ENCODE measurements at places on chromosomes 5 and 9.

DNA sequence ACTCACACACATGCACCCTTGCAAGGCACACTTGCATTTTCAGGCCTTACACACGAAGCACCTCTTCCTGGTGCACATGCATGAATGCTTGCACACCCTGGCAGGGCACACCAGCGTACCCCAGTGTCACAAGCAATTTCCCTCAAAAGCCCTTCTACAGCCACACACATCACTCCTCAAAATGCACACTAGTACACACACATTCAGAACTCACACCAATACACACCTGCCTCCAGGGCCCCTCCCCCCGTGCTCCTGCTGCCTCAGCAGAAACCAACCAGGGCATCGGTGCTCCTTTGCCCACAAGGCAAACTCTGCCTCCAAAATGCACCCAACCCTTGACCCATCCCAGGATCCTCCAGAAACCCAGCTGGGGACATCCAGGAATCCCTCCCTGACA is 1.2 kb downstream of the CAMK2A start:
- DNase-seq: no peak

DNA sequence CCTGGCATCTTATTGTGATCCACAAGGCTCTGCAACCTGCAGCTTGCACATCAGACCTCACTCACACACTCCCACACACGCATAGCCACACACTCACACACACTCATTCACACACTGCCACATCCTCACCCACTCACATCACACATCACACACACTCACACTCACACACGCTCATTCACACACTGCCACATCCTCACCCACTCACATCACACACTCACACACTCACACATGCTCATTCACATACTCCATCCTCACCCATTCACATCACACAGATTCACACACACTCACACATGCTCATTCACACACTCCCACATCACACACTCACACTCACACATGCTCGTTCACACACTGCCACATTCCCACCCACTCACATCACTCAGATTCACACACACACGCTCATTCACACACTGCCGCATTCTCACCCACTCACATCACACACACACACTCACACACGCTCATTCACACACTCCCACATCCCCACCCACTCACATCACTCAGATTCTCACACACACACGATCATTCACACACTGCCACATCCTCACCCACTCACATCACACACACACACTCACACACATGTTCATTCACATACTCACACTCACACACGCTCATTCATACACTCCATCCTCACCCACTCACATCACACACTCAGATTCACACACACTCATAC is 47.1 kb upstream of the RXRA start:
- no peak for DNase-seq

- no peak for DNase-seq
Measured at GRCh38 chr9:82412586-82413305, 424.2 kb downstream of the SPATA31D1 start.

DNA sequence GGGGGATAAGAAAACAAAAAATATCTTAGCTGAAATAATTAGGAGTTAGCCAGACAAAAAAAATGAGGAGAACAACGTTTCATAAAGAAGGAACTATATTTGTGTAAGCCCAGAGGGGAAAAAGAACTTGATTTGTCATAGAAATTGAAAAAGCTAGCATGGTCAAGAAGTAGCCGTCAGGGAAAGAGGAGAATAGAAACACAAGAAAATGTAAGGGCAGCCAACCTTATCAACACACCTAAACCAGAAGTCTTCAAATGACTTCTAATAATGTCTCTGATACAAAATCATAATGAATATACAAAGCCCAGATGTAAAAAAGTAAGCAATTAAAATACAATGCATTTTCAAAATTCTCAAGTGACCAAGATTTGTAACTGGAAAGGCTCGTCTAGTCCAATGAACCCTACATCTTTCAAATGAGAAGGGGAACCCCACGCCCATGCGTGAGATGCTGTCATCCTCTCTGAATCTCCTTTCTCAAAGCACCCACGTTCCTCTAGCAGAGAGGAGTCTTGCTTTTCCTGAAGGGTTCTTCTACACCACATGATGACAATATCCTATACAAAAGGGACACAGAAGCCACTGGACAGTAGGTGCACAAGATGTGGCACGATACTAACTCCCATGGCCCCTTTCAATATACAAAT is 103.7 kb downstream of the ARL15 start:
- DNase-seq: no peak

DNA sequence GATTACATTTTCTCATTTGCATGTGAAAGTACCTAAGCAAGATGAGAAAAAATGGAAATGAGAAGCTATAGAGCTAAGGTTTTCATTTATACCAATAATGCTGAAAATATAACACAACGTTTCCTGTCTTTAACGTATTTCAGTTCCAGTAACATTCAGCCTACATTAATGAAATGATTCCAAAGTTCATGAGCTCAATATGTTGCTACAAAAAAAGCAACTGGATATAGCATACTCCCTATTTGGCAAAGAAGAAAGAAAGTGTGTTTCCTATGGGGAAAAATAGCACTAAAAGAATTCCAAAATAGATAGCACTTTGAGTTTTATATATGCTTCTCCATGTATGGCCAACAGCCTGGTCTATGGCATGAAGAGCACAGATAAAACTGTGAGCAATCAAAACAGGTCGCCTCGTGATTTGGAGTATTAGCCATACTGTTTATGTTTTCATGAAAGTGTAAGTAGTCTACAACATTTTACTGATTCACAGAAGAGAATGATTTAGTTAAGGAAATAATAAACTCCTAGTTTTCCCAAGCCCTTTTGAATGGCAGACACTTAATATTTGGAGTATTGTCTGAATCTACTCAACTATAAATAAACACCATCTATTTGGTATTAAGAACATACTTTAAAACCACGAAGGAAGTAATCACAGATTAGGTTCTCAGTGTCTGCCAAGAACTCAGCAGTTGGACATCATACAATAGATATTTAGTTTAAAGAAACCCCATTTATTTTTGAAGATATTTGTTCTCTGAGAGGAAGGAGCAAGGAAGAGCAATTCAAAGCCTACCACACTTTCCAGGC is 258.7 kb upstream of the RASA1 start:
- no peak for DNase-seq

- DNase-seq: no peak
Measured at GRCh38 chr5:40027400-40027799, 602.6 kb upstream of the DAB2 start.

GRCh38 chr5:22842574-22842973 is 10.6 kb downstream of the CDH12 start:
- DNase-seq: no peak

DNA sequence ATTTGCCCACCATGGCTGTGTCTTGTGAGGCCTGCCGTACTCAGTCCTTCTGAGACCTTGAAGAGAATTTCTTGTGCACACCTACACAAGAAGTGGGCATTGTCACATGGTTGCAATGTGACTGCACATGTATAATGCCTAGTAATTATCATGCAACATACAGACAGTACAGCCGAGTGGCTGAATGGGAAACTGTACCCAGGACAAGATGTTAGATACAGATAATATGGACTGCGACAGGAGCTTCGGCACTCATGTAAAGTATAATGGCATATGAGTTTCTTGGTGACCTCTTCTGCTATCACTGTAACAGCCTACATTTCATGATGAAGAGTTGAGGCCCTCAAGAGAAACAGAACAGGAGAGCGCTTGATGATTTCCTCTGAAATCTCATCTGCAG is 4.8 kb upstream of the PRKACG start:
- no peak for DNase-seq

GRCh38 chr5:39513236-39513635 is 88.5 kb upstream of the DAB2 start:
- DNase-seq: no peak

Measured in HTR-8/SVneo (cell line).